ENCODE measurements at places on chromosomes 1 and 21.

DNA sequence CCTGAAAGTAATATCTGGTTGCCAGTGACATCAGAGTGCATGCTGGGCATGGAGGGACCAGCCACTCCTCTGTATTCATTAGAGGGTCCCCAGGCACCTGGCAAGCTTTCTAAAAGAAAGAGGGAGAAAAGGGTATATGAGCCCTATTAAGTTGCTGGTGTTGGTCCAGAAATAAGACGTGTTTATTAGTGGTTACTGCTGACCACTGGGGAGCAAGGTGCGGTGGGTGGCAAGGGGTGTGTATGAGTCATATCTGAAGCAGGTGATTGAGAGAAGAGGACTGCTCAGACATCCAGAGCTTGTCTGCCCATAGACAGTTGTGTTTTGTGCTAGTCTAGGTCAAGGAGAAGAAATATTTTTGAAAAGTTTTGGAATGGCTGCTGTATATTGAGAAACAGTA, 298.1 kb downstream of the TM2D1 start:
- H3K36me3 ChIP-seq: peaks cover 8% of the 10 kb centered on the region
- H3K4me1 ChIP-seq: peaks cover 17% of the 10 kb centered on the region
- no peak for DNase-seq
- H3K27ac ChIP-seq: no peak overlapping the region
- no peaks in the 10 kb centered on the region for H3K27me3 ChIP-seq

DNA sequence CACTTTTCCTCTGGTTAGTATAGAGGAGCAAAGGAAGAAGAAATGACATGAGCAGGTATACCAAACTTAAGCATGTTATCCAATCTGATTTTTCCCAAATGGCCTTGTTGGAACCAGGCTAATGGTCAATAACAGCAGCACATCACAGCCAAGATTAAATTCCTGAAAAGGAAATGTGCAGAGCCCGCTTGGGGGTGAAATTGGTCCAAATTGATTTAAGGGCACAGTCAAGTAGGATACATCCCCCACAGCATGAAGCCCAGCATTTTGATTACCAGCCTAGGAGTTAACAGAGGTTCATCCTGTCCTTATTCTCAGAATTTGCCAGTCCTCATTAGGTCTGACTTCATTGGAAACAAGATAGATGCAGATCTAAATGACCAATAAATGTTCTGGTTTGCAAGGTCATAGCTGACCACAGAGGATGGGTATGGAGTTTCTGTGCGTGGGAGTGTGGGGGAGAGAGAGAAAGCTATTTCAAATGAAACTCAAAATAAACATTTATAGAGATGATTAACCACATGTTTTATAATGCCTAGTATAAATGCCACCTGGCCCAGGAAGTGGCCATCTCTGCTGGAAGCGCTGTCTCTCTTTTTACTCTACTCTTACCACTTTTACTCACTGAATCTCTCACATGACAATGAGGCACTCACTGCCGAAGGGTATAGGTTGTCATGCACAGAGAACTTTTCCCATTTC, 38.7 kb downstream of the RGS5 start:
- no peaks in the 10 kb centered on the region for H3K27me3 ChIP-seq
- H3K27ac ChIP-seq: no peak overlapping the region
- H3K4me3 ChIP-seq: no peak overlapping the region
- no peaks in the 10 kb centered on the region for H3K36me3 ChIP-seq

GRCh38 chr1:3644273-3644672, 5.6 kb downstream of the WRAP73 start:
- no peaks in the 10 kb centered on the region for H3K27me3 ChIP-seq
- H3K4me1 ChIP-seq: peaks cover 9% of the 10 kb centered on the region
- H3K4me3 ChIP-seq: no peak overlapping the region
- no peak overlapping the region for H3K27ac ChIP-seq
- peaks cover 61% of the 10 kb centered on the region for H3K36me3 ChIP-seq

- no peak for DNase-seq
- peaks cover 60% of the 10 kb centered on the region for H3K4me1 ChIP-seq
- H3K27ac ChIP-seq: no peak overlapping the region
- no peaks in the 10 kb centered on the region for H3K27me3 ChIP-seq
Observed at GRCh38 chr1:208158640-208159554, 85.3 kb downstream of the PLXNA2 start.

- H3K4me1 ChIP-seq: peaks cover 48% of the 10 kb centered on the region
- H3K36me3 ChIP-seq: peaks cover 52% of the 10 kb centered on the region
- H3K27ac ChIP-seq: peak overlapping the region; percentile 63
Observed at GRCh38 chr1:12405325-12406210, 175.7 kb downstream of the VPS13D start.

DNA sequence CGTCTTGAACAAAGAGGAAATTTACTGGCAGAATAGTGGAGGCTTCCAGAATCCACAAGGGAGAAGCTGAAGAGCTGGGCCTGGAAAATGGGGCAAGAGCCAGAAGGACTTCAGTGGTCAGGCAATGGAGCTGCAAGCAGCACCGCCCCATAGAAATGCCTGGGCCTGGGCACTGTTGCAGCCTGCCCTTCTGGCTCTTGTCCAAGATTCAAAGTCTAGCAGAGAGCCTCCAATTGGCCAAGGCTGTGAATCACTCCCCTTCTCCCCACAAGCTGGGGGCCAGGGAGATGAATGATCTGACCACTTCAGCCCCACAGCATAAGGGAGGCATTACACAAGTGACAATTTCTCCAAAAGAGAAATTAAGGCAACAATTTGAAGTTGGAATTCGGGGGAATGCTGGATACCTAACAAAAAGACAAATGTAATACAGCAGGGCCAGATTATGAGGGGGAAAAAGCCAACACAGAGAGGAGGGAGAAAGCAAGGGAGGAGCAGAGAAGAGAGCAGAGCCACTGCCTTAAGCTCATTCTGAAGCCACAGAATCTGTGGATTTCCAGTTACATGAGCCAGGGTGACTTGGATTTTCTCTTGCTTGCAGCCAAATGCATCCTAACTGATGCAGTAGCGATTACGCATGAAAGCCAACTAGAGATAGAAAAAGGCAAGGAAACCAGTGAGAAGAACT, 80.3 kb downstream of the LRIG2 start:
- H3K27ac ChIP-seq: no peak overlapping the region
- no peak for DNase-seq
- no peak overlapping the region for H3K4me3 ChIP-seq
- H3K36me3 ChIP-seq: no peaks in the 10 kb centered on the region
- no peaks in the 10 kb centered on the region for H3K27me3 ChIP-seq

DNA sequence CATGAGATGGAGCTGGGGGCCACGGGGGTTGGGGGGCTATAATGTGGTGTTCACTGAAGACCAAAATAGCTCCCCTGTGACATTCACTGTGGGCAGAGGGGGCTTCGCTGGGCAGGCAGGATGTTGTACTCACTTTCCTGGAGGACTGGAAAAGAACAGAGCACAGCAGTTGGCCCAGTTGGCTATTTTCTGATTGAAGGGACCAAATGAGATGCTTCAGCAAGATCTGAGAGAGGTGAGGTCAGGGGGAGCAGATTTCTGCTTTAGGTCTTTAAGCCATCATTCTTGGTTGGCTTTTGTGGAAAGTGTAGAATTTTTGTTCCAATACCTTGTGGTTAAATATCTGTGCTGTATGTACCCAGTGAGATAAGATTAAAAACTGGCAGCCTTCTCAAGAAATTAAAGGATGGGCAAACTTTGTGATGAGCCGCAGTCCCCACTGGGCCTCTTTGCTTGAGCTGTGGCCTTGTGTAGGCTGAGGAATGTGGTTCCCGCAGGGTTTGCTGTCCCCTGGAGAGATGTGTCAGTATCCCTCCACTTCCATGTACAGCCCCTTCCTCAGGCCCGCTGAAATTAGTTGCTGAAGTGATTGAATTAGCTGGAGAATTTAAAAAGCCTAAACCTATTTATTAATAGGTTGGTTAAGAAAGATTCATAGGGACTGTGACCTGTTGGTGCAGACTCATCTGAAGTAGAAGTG, 80.7 kb downstream of the ATP5PO start:
- H3K27ac ChIP-seq: no peak overlapping the region
- H3K4me3 ChIP-seq: no peak overlapping the region
- H3K27me3 ChIP-seq: no peaks in the 10 kb centered on the region
- no peaks in the 10 kb centered on the region for H3K4me1 ChIP-seq
- H3K36me3 ChIP-seq: peaks cover 67% of the 10 kb centered on the region

DNA sequence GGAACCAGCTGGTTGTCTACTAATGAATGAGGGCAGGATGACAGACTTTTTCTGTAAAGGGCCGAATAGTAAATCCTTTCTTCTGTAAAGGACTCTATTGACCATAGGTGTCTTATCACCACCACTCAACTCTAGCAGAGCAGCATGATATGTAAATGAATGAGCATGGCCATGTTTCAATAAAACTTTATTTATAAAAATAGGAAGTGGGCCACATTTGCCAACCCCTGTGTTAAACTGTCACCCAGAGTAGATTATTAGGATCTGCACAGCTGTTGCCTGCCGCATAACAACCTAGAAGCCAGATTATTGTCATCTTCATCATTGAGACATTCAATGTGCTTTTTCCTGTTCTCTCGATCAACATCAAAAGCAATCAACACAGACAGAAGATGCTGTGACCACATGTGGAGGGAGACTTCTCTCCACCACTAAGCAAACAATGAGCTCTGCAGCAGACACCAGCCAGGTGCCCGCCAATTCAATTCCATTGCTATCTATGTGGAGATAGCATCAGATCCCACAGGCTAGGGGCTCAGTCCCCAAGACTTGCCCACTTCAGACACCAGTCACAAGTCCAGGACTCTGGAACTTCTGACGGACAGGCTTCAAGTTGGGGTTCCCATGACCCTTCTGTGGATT, 6.8 kb upstream of the EFHD2 start:
- no peaks in the 10 kb centered on the region for H3K27me3 ChIP-seq
- no peaks in the 10 kb centered on the region for H3K36me3 ChIP-seq
- no peak overlapping the region for H3K27ac ChIP-seq
- no peak for DNase-seq
- H3K4me3 ChIP-seq: no peak overlapping the region

- peaks cover 45% of the 10 kb centered on the region for H3K36me3 ChIP-seq
- H3K27me3 ChIP-seq: no peaks in the 10 kb centered on the region
- peak within 1 kb of the TSS; percentile 93 for H3K27ac ChIP-seq
- peak; percentile 92 for DNase-seq
- H3K4me1 ChIP-seq: peaks cover 21% of the 10 kb centered on the region
- H3K4me3 ChIP-seq: peak within 1 kb of the TSS; percentile 75
Observed at GRCh38 chr1:153977250-153978240, at the start of gene JTB. TSS of gene JTB (minus strand) at chr1:153977674. CDS start at chr1:153977252, 422 bp downstream.

Measured in suprapubic skin (tissue), 4 donors.